ENCODE measurements at places on chromosomes 6 and 20.

GRCh38 chr6:43724914-43725642 lies 37.5 kb upstream of the MRPS18A start:
- DNase-seq, result peak; percentile 63

DNA sequence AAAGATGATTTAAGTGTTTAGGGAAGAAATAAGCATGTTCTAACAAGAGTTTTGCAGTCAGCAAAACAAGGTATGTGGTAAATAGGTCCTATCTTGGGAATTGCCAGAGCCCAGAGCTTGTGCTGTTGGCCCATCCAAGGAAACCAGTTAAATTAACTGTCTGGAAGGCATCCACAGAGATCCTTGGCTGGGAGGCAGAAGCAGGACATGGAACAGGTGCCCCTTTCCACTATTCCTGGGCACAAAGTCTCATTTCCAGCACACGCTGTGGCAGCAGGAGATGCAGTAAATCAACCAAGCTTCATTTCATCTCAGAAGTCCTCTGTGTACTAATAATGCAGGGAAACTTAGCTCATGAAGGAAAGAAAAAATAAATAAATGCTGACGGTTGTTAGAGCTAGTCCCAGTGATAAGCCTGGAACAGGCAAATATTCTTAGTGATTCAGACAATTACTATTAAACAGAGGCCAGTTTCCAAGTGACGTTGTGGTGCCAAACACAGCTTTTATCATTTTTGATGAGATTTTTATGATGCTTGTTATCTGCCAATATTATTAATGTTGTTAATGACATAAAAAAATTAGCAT lies 39.8 kb upstream of the SNAP25 start:
- no peak for DNase-seq

GRCh38 chr6:24069526-24069925 lies 56.5 kb upstream of the NRSN1 start:
- DNase-seq, result no peak

DNA sequence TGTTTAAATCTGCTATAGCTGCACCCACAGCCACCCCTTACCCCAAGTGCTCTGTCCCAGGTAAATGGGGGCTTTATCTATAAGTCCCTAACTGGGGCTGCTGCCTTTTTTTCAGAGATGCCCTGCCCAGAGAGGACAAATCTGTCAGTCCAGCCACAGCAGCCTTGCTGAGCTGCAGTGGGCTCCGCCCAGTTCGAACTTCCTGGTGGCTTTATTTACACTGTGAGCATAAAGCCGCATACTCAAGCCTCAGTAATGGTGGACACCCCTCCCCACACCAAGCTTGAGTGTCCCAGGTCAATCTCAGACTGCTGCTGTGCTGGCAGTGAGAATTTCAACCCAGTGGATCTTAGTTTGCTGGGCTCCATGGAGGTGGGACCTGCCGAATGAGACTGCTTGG lies 505.2 kb downstream of the CBLN4 start:
- no peak for DNase-seq

- DNase-seq, result no peak
These were observed 80.8 kb downstream of the RPP40 start for GRCh38 chr6:4923081-4923480.

GRCh38 chr6:140773276-140773675 lies 1359.4 kb upstream of the GJE1 start:
- no peak for DNase-seq

GRCh38 chr20:51529758-51530157 lies 12.8 kb downstream of the NFATC2 start:
- peak; percentile 65 for DNase-seq

DNA sequence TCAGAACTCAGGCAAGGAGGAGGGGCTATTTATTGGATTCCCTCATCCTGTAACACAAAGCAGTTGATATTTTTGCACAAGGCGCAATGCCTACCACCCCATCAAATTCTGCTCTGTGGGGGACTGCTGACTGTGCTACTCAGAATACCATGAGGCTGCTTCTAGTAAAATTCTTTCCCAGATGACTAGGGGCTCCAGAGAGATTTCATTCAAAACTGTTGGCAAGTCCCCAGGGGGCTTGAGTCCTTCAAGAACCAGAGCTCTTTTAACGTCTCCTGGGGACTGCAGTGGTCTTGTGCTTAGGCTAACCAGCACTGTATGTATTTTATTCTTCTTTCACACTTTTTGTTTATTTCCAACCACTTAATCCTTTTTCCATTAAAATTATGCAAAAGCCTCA lies 365.9 kb upstream of the AGPAT4 start:
- no peak for DNase-seq

DNA sequence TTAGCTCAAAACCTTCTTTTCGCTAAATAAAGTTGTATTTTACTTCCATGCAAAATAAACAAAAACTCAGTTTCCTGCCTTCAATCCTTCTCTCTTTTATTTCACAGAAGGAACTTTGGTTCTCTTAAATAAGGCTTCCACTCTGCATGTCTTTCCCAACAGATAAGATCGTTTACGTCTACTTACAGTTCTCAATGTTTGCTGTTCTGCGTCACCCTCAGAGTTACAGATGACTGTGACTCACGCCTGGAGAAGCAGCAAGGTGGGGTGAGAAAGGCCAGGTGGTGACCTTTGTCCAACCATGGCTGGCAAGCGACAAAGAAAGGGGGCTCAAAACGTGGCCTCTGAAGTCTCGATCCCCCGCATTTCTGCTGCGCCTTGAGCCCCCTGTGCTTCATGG lies 51.4 kb upstream of the RPS6KA2 start:
- DNase-seq, result no peak

- DNase-seq, result peak; percentile 42
These were observed 1.1 kb downstream of the CEBPB start for GRCh38 chr20:50191544-50192363.

GRCh38 chr6:7129360-7129759 lies 21.6 kb downstream of the RREB1 start:
- DNase-seq, result no peak

GRCh38 chr6:36383606-36384005 lies 3.9 kb downstream of the ETV7 start:
- no peak for DNase-seq

All from stimulated activated CD8-positive, alpha-beta memory T cell treated with anti-CD3 and anti-CD28 coated beads, Interleukin-15, amount 100 ng/mL, for 4 hours (primary cell).